ENCODE measurements at places on chromosomes 4 and X.

GRCh38 chr4:121011138-121011537 lies 61.2 kb downstream of the NDNF start:
- no peak for DNase-seq

- DNase-seq, result no peak
Measured at GRCh38 chrX:13248867-13249486, 70.9 kb downstream of the ATXN3L start.

DNA sequence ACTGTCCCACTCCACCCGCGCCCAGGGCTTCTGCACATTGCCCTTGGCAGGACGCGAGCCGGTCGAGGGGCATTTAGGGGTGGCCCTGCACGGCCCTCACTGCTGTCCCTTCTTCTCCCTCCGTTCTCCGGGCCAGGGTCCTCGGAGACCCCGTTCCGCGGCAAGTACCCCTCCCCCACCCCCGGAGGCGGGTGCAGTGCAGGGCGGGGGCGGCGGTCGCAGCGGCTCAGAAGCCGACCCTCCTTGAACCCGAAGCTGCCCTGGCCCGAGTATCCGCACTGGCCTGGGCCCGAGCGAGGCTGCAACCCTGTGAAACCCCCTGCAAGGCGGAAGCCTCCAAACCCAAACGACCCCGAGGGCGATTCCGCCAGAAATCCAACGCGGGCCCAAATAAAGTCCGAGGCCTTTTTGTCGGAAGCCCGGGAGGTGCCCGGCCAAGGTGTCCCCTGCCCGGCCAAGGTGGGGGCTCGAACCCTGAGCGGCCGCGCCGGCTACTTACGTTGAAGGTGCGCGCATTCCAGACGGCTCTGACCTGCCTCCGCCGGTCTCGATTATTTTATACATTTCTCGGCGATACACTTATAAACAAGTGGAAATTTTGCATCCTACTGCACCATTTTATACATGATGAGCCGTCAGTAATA lies 53.1 kb upstream of the TMEM33 start:
- DNase-seq, result no peak

DNA sequence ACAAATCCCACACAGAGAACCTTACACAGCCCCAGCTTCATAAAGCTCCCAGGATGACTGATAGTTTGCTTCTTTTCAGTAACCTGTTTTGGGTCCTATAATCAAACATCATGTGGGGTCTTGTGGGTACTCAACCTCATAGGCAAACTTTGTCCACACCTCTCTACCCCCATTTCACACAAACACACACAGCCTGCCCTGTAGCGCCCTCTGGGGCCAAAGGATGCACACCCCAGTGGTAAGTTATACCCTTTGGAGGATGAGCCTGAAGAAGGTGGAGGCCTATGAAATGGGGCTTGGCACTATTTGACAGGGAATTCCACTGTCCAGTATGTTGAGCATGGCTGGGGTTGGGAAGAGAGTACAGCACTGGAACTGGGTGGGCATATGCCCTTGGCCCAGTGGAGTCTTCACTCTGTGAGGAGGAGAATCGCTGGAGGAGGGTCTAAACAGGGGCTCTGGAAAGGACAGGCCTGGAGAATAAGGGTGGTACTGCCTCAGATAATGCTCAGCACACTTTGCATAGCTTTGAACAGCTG lies 30.5 kb upstream of the COL25A1 start:
- peak; percentile 10 for DNase-seq

GRCh38 chr4:38109896-38110295 lies 149.7 kb downstream of the PTTG2 start:
- no peak for DNase-seq

GRCh38 chrX:27924718-27925117 lies 56.5 kb downstream of the DCAF8L1 start:
- no peak for DNase-seq

GRCh38 chr4:26183017-26183416 lies 137.8 kb upstream of the RBPJ start:
- DNase-seq, result no peak

- no peak for DNase-seq
Measured at GRCh38 chr4:101419336-101420135, 72.2 kb upstream of the PPP3CA start.

DNA sequence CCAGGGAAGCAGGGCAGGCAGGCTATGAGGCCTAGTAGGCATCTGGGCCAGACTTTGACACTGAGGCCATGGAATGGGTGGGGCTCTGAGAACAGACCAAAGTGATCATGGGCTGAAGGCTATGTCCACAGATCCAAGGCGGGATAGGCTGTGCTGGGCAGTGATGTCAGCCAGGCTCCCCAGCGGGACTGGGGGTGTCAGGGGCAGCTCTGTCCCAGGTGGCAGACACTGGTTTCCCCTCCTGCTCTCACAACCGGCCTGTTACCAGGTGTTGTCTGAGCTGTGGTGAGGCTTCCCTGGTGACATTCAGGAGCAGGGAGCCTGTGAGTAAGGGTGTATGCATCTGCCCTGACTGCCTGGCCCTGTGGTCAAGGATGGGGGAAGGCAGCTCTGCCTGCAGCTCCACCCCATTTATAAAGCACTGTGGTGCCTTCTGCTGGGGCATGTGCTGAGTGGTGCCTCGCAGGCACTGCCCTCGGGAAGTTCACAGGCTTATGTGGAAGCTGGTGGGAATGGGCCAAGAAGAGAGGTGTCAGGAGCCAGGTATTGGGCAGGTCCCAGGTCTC lies 2.9 kb downstream of the IL9R start:
- DNase-seq, result no peak

GRCh38 chrX:123993326-123993725 lies 31.8 kb downstream of the STAG2 start:
- no peak for DNase-seq
